Epithelial cell of proximal tubule (primary cell): ENCODE measurements at places on chromosomes 4 and X. TPM values are rescaled to one million over a fixed set of nuclear protein-coding genes. Genes with fewer than 3 reads are reported as not detected.

- no peak for DNase-seq
Measured at GRCh38 chrX:73818200-73819116, 255.5 kb downstream of the CHIC1 start.

- DNase-seq, result no peak
Measured at GRCh38 chr4:153137159-153137558, 67.1 kb upstream of the TRIM2 start.

DNA sequence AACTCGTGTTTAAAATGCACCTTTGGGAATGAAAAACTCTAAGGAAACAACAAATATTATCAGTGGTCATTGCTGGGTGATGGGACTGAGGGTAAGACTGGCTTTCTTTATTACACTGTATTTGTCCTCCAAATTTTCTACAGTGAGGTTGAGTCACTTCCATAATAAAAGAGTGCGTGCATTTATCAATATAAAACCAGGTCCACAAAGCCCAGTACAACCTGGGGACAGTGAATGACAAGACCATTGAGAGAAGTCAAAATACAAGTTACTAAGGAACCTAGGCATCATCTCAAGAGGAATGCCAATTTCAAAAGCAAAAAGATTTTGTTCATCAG, 76.4 kb downstream of the MAGED4 start:
- DNase-seq, result no peak

GRCh38 chr4:22417408-22417807, 98.5 kb downstream of the ADGRA3 start:
- no peak for DNase-seq

- DNase-seq, result no peak
Measured at GRCh38 chr4:82284475-82284857, 89.3 kb downstream of the HNRNPD start.

DNA sequence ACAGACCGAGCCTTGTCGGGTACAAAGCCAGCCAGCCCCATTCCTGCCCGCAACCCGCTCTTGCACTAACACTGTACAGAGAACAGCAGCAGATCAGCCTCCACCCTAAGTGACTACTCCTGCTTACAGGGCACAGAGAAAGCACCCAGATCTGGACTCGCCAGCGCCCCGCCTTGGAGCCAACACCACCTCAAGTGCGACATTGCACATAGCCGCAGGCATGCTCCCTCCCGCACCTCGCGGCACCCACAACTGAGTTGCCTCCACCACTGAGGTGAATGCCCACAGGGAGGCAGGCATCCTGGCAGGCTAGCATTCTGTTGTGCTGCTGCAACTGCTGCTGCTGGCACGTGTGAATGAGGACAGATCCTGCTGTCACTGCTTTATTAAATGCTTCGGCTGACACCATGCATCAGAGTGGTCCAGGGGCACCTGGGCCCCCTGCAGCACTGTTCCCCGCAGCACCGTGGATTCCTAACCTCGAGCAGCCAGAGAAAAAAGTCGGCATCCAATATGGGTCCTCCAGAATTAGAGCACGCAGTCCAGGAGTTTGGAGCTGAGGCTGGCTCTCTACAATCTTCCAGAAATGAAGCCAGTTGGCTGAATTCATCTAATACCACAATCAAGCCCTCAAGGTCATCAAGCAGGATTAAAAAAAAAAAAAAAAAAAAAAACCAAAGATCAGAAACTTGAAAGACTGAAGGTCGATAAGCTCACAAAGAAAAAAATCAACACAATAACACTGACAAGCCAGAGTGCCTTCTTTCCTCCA, 352.9 kb downstream of the GASK1B start:
- DNase-seq, result no peak

The FGB gene
- total RNA-seq, result 2.9 and 54.3 TPM in 2 replicates

The ATP8A1 gene
- total RNA-seq, result 2.9 and 4.3 TPM in 2 replicates

The LAGE3 gene
- total RNA-seq, result 23.0 and 28.4 TPM in 2 replicates

- peak; percentile 88 for DNase-seq
Measured at GRCh38 chr4:40395908-40396793, 61.0 kb downstream of the CHRNA9 start.

DNA sequence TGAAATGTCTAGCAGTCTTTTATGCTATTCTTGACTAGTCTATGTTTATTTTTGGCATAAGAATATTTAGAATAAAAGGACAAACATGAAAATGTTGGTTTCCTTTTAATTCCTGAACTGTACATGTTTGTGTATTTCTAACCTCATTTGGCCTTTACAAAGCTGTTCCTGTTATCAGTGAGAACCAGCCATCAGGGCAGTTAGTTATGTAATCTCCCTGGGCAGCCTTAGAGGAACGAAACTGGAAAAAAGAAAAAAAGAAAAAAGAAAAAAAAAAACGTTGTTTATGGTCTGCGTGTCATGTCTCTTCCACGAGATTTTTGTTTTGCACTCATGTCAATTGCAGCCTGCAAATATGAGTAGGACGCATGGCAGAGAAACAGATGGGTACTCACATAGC, 193.7 kb downstream of the MAGEB5 start:
- DNase-seq, result no peak

The NDNF gene
- 0.43 and 0.46 TPM in 2 replicates for total RNA-seq

The PRR32 gene
- total RNA-seq, result not detected in 2 replicates

DNA sequence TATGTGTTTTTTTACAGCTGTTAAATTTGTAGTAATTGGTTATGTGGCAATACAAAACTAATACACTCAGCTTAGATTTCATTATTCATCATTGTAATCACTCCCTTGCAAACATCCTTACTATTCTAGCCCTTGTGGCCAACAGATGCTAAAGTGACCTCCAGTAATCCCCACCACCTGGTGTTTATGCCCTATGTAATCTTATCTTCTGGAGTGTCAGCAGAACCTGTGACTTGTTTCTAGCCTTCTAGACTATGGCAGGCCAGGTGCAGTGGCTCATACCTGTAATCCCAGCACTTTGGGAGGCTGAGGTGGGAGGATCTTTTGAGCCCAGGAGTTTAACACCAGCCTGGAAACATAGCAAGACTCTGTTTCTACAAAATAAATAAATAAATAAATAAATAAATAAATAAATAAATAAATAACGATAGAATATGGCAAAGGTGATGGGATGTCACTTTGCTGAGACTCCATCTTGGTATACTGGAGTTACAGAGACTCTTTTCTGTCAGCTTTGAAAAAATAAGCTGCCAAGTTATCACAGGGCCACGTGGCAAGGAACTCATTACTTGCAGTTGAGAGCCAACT, 12.3 kb upstream of the TSR2 start:
- no peak for DNase-seq

DNA sequence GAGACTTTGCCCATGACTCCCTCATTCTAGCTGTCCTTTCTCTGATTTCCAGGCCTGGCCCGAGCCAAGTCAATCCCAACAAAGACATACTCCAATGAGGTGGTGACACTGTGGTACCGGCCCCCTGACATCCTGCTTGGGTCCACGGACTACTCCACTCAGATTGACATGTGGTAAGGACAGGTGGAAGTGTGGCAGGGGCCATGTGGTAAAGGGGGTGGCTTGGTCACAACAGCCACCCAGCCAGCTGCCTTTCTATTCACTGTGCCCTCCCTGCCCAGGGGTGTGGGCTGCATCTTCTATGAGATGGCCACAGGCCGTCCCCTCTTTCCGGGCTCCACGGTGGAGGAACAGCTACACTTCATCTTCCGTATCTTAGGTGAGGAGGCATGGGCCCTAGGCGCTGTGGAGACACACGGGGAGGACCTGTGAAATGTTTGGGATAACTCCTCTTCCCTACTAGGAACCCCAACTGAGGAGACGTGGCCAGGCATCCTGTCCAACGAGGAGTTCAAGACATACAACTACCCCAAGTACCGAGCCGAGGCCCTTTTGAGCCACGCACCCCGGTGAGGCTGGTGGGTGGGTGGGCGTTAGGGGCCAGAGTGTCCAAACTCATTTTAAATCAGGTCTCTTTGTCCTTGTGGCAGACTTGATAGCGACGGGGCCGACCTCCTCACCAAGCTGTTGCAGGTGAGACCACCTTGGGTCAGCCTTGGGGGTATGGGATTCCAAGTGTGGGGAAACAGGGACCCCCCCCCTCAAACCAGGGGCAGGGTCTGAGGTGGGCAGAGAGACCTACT, 6.1 kb upstream of the USP11 start:
- no peak for DNase-seq

- no peak for DNase-seq
Measured at GRCh38 chrX:1418901-1419544, 27.1 kb upstream of the SLC25A6 start.
